ENCODE measurements at places on chromosomes 6 and 20.

GRCh38 chr6:167748046-167748445 is 78.7 kb upstream of the AFDN start:
- no peak for DNase-seq

GRCh38 chr6:46312654-46313053 is 141.9 kb upstream of the ENPP5 start:
- peak; percentile 24 for DNase-seq

- no peak for DNase-seq
These were observed 102.0 kb downstream of the HIVEP1 start for GRCh38 chr6:12114055-12114503.

DNA sequence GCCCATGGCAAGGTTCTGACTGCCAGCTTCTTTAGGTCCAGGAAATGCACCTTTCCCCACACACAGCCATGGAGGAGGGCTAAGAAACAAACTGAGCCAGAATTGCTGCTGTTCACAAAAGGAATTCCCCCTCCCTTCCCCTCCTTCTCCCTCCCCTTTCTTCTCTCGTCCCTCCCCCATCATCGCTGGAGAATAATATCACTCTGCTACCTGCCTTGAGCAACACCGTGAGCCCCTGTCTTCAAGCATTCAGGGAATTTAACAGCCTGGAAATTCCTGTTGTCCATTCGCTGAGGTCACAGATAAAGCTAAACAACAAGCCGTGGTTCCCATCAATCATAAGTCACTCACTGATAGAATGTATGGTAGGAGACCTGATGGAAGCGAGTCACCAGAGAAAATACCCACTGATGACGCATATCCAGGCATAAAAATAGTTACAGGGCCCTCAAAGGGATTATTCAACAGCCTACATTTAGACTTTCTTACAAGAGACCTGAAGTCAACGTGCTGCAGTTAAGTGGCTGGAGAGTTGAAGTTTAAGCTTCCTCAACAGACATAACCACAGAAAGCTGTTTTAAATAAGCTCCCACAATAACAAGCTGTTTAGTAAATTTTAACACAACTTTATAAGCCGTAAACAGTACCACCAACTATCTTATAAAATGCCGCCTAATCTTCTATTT is 59.7 kb downstream of the HIVEP2 start:
- peak; percentile 93 for DNase-seq

- DNase-seq: no peak
These were observed 149.7 kb downstream of the LRRC1 start for GRCh38 chr6:53944543-53944942.

Measured in AG10803 (cell line).